Type B pancreatic cell (in vitro differentiated cells): ENCODE measurements at places on chromosomes 11 and 22. TPM values are rescaled to one million over a fixed set of nuclear protein-coding genes. Genes with fewer than 3 reads are reported as not detected.
A peak's percentile ranks its signal among the peaks of the same experiment; 100 is the strongest.

TMEM86A gene
- total RNA-seq = 3.6 and 6.5 TPM in 2 replicates

RGL4 gene
- total RNA-seq = not detected in 2 replicates

GUCY1A2 gene
- total RNA-seq = 12.2 and 13.2 TPM in 2 replicates

HTR3A gene
- total RNA-seq = 0.27 TPM in 1 of 2 replicates, not detected in the other

DNA sequence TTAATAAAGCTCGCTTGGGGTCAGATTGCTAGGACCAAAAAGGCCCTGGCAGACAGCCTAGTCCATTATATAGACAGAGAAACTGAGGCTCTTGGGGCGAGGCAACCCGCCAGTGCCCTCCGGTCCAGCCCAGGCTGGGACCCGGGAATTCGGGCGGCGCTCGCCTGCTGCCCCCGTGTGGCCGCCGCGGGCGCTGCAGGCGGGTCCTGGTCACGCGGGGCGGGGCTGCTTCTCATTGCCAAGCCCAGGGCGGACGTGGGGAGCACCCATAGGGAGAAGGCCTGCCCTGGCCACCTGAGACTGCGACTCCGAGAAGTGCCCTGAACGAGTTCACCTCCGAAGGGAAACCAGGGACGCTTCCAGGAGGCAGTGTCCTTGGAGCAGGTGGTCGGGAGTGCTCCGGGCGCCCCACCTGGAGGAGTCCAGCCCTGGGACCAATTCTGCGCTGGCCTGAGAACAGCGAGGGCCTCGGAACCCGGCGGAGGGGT is 36.0 kb upstream of the CSNK1E start:
- DNase-seq = peak; percentile 85
